ENCODE measurements at places on chromosomes 3 and 15.

- no peak for DNase-seq
Observed at GRCh38 chr3:141216975-141217374, 14.7 kb upstream of the PXYLP1 start.

- DNase-seq = no peak
Observed at GRCh38 chr3:115709931-115710330, 86.6 kb downstream of the GAP43 start.

- no peak for DNase-seq
Observed at GRCh38 chr3:17941766-17942165, 199.3 kb upstream of the TBC1D5 start.

DNA sequence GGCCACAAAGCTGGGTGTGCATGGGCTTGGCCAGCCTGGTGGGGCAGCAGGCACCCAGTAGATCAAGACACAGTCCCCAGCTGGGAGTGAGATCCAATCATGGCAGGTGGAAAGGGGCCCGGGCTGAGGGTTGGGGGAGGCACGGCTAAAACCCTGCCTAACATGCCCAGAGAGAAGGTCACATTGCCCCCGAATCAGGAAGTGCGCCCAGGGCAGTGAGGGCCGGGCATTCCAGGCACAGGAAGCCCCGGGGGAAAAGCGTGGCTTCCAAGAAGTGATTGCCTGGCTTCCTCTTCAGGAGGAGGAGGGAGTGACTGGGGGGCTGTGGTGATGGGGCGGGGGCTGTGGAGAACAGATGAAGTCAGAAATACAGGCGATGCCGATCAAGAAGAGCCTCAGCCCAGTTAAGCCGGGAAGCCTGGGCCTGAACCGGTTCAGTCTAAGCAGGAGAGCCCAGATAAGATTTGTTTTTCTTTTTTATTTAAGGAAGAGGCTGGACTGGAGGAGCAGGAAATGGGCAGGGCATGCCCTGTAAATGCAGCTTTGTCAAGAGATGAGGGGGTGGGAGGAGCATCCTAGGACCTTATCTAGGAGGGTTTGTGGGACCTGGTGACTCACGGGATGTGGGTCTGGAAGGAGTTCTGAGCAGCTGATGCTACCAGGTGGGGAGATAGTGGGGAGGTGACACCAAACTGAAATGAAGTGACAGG is 83.9 kb downstream of the CHSY1 start:
- peak; percentile 87 for DNase-seq

- DNase-seq = peak; percentile 93
Observed at GRCh38 chr15:52103217-52104207, 9.1 kb downstream of the BCL2L10 start.

DNA sequence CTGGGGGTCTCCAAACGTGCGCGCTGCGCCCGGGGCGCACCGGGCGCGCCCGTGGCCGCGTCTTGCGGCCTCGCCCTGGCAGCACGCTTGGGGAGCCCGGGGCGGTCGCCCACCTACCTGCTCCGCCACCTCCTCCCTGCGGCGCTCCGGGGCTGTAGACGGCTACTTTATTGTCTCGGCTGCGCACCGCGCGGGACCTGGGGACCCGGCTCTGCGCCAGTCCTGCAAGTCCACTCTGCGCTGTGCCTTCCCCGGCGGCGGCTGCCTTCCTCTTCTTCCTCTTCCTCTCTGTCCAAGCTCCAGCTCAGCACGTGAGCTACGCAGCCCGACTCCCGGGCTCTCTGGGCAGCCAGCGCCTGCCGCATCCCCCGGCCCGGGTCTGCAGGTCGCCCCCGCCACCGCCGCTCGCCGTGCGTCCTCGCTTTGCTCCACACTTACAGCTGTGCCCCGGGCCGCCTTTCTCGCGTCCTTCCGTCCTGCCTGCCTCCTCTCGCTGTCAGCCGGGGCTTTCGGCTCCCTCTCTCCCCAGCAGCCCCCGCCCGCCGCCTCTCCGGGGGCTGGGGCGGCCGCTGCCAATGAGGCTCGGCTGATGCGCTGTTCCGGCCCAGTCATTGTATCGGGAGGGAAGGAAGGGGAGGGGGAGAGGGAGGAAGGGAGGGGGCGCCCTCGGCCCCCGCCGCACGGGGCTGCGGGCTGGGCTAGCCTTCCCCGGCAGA is 156.4 kb upstream of the FRMD4B start:
- peak; percentile 51 for DNase-seq

GRCh38 chr3:129996073-129996472 is 21.6 kb downstream of the TRH start:
- no peak for DNase-seq

DNA sequence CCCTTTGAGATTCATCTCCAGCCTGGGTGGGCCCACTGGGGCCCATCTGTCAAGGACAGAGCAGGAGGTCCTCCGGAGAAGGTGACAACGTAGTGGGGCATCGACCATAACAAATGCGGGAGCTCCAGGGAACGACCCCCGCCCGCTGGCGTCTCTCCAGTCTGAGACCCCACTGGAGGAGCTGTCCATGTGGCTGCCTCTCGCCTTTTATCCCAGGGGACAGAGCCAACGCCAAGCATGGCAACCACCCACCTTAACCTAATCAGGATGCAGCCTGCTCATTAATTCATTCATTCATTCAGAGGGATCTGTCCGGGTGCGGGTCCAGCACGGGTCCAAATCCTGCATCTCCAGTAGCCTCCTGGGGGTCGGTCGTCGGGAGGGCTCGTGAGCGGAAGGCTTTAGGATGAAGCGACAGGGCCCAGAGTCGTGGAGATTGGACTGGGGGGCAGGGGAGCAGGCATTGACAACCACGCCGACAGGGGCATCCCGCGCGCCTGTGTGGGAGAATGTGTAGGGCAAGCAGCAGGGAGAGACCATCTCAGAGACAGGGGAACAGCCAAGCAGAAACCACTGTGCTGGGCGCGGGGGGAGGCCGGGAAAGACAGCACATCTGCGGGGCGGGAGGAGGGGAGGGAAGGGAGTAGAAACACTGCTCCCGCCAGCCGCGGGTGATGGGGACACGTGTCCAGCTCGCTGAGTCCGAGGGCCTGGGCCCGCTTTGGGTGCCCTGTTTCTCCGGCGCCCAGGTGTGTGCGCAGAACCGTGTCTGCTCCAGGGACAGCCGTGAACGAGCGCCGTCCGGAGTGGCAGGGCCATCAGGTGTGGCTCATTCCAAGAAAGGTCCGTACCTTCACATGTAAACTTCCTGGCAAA is 1.9 kb downstream of the PIGZ start:
- DNase-seq = no peak

DNA sequence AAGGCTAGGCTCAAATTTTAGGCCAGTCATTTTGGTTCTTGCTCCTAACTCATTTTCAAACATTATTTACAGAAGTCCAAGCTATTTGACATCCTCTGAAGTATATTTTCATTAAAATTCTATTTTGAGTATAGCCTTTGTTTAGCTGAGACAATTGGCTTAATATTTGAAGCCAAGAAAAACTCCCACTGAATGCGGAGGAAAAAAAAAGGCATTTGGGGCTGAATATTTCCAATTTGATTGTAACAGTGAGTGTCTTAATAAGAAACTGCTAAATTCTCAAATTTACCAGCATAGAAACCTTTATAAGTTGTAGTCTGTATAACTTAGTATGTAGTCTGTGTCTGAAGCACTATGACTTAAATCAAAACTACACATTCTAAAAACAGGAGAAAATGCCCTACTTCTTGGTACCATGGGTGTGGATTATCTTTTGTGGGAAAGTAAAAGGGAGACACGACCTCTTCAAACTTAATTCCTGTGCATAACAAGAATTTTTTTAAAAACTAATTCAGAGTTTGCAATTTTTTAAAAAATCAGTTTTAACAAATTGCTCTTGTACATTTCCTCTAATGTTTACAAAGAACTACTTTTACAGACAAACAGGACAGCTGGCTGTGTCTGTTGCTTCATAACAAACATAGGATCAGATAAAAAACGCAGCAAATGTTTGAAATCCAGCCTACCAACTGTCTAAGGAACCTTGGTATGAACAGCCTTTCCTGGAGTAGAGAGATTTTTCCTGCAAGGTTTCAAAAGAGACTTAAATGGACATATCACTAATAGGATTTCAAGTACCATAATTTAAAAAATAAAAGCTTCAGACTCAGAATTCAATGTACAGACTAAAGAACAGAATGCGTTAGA is 52.7 kb upstream of the LMOD3 start:
- DNase-seq = no peak

- DNase-seq = no peak
Observed at GRCh38 chr3:125316949-125317348, 58.2 kb downstream of the ZNF148 start.

GRCh38 chr3:170222647-170223541 is 670 bp downstream of the PRKCI start:
- peak; percentile 66 for DNase-seq

- peak; percentile 20 for DNase-seq
Observed at GRCh38 chr3:192772240-192772894, 45.0 kb upstream of the FGF12 start.

- peak; percentile 46 for DNase-seq
Observed at GRCh38 chr3:125125821-125126245, 70.0 kb upstream of the HEG1 start.

GRCh38 chr15:75723847-75724660 is 11.4 kb upstream of the CSPG4 start:
- peak; percentile 97 for DNase-seq

Data from RWPE1 (cell line).